ENCODE measurements at places on chromosomes 7 and 10.
A peak's percentile ranks its signal among the peaks of the same experiment; 100 is the strongest.

DNA sequence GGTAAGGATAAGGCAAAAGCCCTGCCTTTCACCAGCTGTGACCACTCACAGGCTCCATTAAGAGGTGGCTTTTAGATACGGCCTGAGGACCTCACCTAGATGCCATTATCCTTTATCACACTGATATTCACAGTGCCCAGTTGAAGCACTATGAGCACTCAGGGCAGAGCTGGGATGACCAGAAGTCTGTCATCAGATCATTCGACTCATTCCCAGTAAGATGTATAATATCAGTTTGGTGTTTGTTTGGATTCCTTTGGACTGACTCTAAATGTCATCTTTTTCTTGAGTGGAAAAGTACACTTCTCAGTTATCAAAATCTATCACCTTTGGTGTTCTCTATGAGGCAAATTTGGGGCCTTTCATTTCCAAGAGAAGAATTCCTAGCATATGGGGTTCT, 18.7 kb downstream of the CCDC136 start:
- no peak for DNase-seq

GRCh38 chr7:30303312-30304039, 19.1 kb downstream of the ZNRF2 start:
- DNase-seq = no peak

GRCh38 chr7:117083648-117084047, 130.3 kb downstream of the ST7 start:
- DNase-seq = no peak

DNA sequence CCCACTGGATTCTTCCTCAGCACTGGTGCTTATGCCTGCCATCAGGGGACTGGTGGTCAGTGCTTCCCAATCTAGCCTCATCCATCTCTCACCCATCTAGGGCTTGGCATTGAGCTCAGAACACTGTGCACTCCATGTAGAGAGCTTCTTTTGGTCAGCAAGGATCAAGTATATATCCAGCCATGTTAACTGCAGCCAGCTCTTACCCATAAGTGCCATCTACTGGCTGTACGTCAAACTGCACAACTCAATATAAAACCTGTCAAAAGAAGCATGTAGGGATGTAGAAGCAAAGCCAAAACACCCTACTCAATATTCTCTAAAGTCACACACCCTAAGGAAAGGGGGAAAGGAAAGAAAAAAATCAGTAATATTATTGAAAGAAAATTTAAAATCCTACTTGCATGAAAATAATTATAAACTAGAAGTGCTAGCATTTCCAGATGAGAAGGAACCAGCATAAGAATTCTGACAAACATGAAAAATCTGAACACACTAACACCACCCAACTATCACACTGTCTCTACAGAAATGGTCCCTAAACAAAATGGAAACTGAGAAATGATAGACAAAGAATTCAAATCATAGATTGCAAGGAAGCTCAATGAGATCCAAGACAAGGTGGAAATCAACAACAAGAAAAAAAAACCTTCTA, 531.1 kb upstream of the STEAP1 start:
- DNase-seq = no peak

DNA sequence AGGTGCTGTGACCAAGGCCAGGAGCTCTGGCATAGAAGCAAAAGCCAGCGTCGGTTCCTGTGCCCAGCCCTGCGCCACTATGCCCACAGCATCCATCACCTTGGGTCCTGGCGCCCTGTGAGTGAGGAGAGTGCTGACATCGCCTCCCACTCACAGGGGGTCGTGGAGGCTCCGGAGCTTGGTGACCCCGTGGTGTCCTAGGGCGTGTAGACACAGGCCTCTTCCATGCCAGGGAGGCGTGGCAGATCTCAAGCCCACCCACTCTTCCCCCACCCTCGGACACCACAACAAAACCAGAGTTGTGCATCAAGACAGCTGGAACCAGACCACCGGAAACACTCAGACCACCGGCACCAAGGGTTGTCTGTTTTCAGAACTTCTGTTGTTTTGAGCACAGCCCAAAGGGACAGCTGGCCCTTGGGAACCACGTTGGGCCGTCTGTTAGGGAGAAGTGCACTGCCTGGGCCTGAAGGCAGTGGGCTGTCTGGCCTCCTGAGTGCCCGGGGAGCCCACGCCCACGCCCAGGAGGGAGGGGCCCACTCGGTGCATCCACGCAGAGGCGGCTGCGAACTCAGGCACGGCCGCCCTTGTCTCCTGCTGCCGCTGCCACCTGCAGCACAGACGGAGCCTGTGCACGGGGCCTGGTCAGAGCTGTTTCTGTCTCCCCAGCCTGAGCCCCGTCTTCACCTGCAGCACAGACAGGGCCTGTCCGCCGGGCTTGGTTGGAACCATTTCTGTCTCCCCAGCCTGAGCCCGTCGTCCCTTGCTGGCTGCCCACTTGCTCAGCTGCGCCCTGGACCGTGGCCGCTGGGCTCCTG, 106.3 kb downstream of the INPP5A start:
- DNase-seq = no peak

- no peak for DNase-seq
Measured at GRCh38 chr7:81664304-81664703, 105.5 kb downstream of the HGF start.

GRCh38 chr10:124566981-124567835, 105.6 kb downstream of the LHPP start:
- DNase-seq = peak; percentile 56
